ENCODE measurements at places on chromosomes 1 and 21.

GRCh38 chr1:117883616-117884015 lies 45.8 kb downstream of the GDAP2 start:
- no peak for DNase-seq

GRCh38 chr1:32219022-32219421 lies 3.1 kb downstream of the TMEM234 start:
- no peak for DNase-seq

DNA sequence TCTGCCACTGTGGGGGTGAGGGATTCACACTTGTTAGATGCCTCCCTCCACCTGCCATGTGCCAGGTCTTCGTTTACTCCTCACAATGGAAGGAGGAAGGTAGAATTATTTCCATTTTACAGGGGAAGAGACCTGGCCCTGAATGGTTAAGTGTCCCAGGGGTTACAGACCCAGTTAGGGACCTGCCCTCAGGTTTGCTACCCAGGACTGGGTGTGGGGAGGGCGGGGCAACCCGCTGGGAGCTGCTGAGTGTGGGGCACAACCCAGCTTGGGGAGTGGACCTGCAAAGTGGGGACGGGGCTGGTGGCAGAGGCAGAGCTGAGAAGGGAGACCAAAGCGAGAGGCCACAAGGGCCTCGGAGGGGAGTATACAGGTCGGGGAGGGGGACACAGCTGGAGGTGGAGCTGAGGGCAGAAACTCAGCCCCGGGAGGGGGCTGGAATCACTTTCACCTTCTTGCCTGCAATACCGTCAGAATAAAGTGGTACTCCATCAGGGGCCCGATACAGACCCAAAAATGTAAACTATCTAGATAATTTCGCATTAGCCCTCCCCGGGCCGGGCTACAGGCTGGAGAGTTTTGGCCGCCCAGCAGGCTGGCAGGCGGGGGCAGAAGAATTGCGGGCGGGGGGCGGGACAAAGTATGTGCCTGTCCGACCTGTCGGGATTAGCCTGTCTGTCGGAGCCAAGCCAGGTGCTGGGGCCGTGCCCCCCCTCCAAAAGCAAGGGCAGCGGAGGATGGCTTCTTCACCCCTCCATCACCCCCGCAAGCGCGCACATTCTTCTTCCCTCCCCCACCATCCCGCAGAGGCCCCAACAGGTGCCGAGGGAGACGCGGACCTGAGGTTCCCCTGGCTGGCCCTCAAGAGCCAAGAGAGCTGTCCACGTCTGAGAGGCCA lies 1.4 kb downstream of the RSPO1 start:
- DNase-seq = no peak

DNA sequence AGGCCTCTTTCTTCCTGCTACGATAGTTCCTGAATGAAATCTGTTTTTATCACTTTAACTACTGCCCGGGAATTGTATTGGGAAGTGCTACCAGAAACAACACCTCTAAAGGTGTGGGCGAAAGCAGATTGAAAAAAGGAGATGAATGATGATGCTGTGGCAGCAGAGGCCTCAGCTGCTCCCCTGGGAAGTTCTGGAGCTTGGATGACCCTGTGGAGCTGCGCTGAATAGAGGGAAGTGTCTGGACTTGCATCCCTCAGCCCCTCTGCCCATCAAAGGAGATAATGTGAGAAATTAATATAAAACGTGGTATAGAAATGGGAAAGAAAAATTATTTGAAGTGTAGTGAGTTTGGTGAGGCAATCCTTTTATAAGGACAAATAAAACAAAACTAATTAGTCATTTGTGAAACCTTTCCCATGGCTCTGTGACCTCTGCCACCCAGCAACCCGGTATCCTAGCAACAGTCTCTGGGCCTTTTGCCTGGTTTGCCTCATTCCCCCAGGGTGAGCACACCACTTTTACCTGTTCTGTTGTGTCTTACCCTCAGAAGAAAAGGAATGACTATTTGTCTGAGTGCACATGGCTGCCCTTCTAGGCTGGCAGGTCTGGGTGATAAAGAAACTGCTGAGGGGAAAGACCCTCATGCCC lies 21.3 kb downstream of the OVAAL start:
- no peak for DNase-seq

- no peak for DNase-seq
These were observed 775 bp upstream of the EFCAB14 start for GRCh38 chr1:46719689-46720088.

GRCh38 chr21:31286621-31287020 lies 57.4 kb downstream of the TIAM1 start:
- DNase-seq = no peak

- DNase-seq = no peak
These were observed 17.5 kb upstream of the PRKAA2 start for GRCh38 chr1:56627636-56628039.

DNA sequence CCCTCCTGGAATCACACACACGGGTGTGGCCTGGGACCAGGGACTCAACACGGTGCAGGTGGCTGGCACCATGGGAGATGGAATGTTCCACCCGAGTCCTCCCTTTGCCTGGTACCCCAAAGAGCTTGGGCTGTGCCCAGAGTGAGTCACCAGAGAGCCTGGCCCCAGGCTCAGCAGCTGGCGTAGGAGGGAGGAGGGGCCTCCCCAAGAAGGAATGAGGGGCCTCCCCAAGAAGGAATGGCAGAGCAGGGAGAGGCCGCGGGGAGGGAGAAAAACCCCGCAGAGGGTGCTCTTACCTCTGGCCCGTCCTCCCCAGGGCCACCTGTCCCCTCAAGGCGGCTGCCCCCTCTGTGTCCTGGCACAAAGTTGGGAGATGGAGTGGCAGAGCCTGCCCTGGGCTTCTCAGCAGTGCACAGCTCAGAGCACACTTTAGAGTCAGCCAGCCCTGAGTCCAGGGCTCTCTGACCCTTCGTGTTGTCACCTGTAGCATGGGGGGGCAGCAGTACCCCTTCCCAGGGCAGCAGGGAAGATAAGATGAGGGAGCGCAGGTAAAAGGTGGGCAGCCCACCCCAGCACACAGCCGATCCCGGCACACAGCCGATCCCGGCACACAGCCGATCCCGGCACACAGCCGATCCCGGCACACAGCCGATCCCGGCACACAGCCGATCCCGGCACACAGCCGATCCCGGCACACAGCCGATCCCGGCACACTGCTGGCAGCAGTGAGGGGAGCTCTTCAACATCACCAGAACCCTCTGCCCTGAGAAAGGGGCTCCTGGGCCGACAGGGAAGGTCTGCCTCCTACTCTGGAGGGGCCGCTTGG lies 20.2 kb upstream of the KCNAB2 start:
- no peak for DNase-seq

- no peak for DNase-seq
These were observed 221.7 kb downstream of the COL11A1 start for GRCh38 chr1:102886638-102887037.

- no peak for DNase-seq
These were observed 10.7 kb downstream of the SEMA6C start for GRCh38 chr1:151135433-151136385.

DNA sequence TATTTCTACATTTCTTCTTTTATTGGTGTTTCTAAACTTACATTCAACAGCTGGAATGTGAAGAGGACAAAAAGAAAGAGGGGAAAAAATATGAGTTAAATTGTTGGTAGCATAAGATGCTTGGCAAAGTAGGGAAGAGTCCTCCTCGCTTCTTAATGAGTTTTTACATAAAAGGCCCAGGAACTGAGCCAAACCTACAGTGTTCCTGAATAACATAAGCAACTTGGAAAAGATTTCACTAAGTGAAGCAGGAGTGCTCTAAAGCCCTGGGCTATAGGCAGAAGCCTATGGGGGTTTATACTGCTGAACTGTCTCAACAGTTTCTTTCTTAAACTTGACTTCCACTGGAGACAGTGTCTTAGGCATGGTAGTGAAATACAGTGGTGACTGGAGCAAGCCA lies 115.0 kb upstream of the USP25 start:
- DNase-seq = no peak

- DNase-seq = no peak
These were observed 2.6 kb upstream of the THEMIS2 start for GRCh38 chr1:27869719-27870085.

DNA sequence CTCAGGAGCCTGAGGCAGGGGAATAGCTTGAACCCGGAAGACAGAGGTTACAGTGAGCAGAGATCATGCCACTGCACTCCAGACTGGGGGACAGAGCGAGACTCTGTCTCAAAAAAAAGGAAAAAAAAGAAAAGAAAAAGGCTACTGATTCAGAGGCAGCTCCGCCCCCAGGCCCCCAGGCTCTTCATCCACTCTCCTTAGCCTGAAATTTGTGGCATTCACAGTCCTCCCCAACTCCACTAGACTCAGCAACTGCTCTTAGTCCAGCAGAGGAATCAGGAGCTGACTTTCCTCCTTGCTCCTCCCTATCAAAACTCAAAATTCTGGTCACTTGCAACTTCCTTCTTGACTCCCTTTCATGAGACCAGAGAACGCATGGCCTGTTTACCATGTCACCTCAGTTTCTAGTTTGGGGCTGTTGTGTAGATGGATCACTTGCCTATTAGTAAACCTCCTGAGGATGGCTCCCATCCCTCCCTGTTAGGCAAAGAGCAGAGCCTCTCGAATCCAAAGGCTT lies 27.1 kb downstream of the PCAT6 start:
- DNase-seq = no peak

DNA sequence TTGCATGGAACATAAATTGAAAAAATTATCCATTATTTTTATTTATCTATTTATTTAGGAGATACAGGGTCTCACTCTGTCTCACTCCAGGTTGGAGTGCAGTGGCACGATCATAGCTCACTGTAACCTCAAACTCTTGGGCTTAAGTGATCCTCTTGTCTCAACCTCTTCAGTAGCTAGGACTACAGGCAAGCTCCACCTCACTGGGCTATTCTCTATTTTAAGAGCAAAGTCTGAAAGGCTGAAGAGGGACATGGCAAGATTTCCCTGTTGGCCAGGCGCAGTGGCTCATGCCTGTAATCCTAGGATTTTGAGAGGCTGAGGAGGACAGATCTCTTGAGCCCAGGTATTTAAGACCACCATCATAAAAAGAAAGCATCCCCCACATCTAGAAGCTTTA lies 14.0 kb upstream of the RC3H1 start:
- DNase-seq = no peak

DNA sequence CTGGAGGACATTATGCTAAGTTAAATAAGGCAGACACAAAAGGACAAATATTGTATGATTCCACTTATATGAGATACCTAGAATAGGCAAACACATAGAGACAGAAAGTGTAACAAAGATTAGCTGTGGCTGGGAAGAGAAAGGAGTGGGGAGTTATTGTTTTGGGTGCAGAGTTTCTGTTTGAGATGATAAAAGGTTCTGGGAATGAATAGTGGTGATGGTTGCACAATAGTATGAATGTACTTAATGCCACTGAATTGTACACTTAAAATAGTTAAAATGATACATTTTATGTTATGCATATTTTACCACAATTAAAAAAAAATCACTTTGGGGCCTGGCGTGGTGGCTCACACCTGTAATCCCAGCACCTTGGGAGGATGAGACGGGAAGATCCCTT lies 21.2 kb upstream of the ERO1B start:
- DNase-seq = no peak

DNA sequence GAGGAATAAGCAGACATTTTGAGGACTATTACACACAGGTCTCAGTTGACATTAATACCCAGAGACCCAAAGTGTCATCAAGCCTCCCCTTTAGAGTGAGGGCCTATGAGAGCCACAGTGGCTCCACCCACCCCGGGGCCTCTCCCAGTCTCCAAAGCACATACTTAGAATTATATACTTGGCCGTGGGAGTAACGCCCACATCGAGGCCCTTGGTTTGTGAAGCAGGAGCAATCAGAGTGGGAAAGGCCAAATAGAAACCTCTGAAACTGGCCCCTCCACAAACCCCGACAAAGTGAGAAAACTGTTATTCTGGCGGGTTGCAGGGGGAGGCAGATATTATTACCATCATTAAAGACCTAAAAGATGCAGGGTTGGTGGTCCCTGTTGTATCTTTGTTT lies 7.0 kb upstream of the DESI2 start:
- DNase-seq = no peak

GRCh38 chr1:231590453-231591198 lies 36.0 kb upstream of the DISC1 start:
- peak; percentile 47 for DNase-seq

DNA sequence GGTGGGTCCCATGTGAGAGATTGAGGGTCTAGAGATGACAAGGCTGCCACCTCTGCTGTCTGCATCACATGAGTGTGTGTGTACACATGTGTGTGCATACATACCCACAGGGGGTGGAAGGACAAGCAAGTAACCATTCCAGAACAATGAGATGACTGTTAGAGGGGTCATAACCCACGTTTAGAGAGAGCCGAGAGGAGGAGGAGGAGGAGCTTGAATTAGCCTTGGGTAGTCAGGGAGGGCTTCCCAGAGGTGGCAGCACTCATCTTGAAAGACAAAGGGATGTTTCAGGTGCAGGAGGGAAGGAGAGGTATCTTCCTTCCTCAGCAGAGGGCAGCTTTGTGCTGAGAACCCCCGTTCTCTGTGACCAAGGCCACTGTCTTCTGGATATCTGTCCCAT lies 21.3 kb downstream of the TNFRSF1B start:
- no peak for DNase-seq

DNA sequence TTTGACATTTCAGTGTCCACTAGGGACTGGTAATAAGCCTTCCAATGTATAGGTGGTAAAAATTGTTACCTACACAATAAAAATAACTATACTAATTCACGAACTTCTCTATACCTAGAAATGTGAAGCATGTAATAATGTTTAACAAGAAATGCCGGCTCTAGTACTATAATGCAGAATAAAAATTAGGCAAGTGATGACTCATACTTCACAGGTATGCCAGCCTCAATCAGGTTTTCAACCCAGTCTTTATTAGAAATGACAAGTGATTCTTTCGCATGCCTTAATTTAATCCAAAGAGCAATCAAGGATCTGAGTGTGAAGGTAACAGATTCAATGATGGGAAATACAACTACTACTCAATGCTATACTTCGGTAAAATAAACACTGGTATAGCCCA lies 134.9 kb downstream of the RERE start:
- no peak for DNase-seq

DNA sequence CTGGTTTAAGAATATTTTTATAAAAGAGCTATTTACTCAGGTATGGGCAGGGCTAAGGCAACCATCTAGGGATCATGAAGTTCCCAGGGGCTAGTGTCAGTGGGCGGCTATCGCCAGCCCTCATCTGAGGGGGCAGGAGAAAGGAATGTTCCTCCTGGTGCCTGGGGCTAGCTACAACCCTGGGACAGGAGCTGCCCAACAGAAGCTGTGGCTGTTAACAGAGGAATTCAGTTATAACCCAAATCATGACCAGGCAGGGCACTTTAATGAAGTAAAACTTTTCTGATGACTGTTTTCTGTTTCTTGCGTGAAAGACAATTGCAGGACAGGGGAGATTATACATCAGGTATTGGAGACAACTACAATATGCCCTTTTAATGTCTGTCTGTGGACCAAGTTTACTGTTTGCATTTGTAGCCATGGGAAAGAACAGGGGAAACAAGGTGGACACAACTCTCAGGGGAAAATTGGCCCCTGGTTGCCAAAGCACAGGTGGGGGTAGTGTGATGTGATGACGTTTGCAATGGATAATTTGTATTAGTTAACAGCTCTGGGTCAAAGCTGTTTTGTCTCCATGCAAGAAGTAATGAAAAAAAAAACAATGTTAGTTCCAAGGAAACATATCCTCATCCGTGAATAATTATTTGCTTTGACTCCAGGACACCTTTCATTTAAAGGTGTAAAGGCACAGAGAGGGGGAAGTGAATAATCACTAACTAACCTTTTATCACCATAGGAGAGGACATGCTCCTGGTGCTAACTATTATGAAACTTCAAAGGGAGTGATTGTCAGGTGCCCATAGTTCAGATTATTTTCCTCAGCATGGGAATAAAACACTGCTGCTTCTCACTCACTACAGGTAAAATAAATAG lies 105.2 kb downstream of the TSEN15 start:
- no peak for DNase-seq

GRCh38 chr21:25292396-25292795 lies 314.9 kb downstream of the MRPL39 start:
- DNase-seq = no peak

All from putamen (tissue), 1 donor.